Stimulated activated CD4-positive, alpha-beta T cell treated with anti-CD3 and anti-CD28 coated beads, Interleukin-4, amount 100 ng/mL, for 48 hours (primary cell): ENCODE measurements at places on chromosomes 7 and 10.

DNA sequence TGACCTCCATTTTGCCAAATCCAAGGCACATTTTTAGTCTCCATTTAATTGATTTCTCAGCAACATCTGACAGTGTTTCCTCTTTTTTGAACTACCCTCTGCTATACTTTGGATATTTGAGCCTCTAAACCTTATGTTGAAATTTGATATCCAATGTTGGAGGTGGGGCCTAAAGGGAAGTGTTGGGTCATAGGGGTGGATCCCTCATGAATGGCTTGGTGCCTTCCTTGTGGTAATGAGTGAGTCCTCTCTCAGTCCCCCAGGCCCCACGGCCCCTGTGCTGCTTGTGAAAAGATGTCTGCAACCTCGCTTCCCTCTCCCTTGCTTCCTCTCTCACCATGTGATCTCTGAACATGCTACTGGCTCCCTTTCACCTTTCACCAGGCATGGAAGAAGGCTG lies 96.8 kb upstream of the DGKB start:
- DNase-seq: no peak

- no peak for DNase-seq
Observed at GRCh38 chr10:28853195-28853594, 175.9 kb downstream of the BAMBI start.

GRCh38 chr7:45394117-45394708 lies 180.0 kb upstream of the ADCY1 start:
- DNase-seq: no peak

- no peak for DNase-seq
Observed at GRCh38 chr10:132842397-132842796, 56.5 kb upstream of the NKX6-2 start.

DNA sequence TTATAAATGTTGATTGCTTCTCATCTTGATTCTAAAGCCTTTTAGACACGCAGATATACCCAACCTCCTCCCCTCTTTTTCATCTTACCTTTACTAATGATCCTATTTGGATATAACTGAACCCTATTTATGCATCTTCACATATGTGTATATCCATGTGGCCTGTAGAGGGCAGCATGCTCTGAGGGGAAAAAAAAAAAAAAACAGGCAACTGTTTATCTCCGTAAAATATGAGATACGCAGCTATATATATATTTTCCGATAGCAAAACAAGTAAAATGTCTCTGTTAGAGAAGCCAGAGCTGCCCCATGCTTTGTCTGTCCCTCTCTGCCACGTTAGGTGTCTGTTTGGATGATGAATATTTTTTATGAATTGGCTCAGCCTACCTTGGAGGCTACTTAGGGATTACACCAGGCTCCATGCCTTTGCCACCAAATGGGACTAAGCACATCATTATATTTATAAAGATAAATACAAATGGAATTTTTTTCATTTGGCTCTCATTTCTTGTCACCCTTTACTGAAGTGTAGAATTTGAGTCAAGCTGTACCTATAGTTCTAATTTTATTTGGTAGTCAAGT lies 174.8 kb upstream of the FZD1 start:
- no peak for DNase-seq

DNA sequence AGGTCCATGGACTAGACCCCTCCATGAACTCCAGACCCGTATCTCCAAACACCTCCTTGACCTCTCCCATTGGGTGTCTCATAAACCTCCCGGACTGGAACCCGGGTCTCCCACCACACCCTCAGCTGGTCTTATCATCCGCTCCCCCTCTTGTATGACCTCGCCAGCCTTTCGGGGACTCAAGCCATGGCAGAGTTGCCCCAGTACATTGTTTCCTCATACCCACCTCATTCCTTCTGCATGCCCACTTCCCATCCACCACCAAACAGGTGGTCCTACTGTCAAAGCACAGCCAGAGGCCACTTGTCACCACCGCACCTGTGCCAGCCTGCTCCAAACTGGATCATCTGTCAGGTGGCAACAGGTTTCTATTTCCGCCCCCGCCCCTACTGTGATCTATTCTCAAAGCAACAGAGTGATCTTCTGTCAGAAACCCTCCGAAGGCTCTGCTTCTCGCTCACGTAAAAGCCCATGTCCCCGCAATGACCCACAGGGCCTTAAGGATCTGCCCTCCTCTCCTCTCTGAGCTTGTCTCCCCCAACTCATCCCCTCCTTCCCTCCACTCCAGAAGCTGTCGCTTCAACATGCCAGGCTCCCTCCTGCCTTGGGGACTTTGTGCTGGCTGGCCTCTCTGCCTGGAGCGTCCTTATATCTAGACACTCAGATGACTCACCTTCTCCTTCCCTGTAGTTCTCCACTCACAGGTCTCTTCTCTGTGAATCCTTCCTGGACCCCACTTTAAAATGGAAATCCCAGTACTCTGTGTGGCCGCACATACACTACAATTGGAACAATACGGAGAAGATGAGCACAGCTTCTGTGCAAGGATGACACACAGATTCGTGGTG lies 22.8 kb upstream of the PRKAG2 start:
- no peak for DNase-seq

DNA sequence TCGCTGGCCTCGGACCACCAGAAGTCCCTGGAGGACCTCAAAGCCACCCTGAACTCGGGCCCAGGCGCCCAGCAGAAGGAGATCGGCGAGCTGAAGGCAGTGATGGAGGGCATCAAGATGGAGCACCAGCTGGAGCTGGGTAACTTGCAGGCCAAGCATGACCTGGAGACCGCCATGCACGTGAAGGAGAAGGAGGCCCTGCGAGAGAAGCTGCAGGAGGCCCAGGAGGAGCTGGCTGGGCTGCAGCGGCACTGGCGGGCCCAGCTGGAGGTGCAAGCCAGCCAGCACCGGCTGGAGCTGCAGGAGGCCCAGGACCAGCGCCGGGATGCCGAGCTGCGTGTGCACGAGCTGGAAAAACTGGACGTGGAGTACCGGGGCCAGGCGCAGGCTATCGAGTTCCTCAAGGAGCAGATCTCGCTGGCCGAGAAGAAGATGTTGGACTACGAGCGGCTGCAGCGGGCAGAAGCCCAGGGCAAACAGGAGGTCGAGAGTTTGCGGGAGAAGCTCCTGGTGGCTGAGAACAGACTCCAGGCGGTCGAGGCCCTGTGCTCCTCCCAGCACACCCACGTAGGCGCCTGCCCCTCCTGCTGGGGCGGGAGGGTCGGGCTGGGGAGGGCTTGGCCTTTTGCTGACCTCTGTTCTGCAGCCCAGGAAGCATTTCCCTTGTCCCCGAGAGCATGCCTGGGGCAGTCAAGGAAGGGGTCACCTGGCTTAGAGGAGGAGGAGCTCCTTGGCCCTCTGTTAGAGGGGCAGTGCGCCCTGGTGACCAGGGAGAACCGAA lies 77.3 kb upstream of the GTF2IRD1 start:
- no peak for DNase-seq

DNA sequence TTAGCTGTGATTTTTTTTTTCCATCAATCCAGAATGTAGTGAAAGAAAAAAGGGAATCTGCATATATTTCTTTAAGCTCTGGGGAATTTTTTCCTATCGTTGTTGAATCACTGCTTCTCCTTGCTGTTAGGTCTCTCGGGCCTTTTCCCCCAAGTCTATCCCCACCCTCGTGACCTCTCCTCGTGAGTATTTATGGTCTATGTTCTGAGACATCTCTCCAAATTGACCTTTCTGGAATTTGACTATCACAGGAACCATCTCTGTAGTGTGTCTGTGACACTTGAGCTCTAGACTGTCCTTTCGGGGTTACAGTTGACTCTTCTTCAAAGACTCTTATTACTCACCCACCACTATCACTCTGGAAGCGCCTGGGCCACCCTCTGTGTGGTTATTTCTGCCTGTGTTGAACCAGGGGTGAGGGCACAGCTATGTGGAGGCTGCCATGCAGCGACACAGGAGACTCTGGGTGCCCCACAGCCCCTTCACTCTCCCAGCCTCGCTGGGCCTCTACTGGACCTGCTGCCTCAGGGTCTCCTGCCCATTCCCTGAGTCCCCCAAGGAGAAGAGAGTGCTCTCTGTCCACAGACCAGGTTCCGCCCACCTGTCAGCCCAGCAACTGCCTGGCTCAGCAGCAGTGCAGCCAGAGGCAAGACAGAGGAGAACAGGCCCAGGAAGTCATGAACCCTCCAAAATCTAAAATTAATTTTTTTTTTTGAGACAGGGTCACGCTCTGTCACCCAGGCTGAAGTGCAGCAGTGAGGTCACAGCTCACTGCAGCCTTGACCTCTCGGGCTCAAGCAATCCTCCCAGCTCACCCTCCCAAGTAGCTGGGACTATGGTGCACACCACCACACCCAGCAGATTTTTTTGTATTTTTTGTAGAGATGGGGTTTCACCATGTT lies 45.7 kb upstream of the PTPRN2 start:
- no peak for DNase-seq

DNA sequence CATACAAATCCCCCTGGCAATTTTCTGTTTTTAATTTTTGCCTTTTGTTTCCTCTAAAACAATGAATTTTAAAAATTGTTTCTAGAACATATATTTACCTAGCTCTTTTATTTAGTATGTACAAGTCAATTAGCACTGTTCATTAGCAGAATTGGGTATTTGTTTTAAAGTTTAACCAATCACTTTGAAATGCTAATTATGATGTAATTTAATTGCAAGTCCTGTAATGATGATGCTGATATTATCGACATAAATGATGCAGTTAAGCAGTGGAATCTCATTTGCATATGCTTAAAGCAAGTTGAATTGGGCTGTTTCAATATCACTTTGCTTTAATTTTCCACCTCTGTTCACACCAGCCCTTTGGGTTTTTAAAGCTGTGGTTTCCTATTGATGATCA lies 2.7 kb downstream of the FOXP2 start:
- no peak for DNase-seq

DNA sequence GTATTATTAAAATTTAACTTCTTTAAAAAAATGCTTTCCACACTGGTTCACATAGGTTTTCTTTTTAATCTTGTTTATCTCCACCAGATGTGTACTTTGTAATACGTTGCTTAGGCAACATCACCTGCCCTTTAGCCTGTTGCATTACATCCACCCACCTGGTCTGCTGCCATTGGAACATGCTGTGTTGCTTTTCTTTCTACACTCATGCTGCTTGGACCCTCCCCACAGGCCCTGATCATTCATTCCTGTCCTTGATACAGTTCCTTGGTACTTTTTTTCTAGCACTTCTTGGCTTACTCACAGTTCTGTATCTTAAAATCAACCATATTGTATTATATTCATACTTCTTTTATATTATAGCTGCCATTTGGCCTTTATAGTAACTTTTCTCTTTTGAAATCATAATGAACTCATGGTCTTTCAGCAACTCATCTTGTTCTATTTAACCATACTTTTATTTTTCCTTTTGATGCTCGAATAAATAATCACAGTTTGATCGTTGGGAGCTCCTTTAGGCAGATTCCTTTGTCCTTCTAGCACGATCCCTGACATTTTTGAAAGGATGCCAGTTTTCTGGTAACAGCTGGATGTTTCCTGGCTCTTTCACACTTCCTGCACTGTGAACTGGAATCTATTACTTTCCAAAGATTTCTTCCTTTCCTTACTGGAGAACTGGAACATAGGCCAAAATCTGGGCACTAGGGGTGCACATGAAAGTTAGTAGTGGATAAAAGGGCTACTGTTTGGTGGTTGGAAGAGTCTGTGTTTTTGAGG lies 125.1 kb downstream of the CDK14 start:
- DNase-seq: no peak

- DNase-seq: no peak
Observed at GRCh38 chr7:30924624-30925023, 13.0 kb downstream of the AQP1 start.
